Activated CD4-positive, alpha-beta T cell treated with anti-CD3 and anti-CD28 coated beads for 48 hours (primary cell): ENCODE measurements at places on chromosomes 4 and X.

GRCh38 chr4:164876700-164877324 is at the start of gene APELA:
APELA (plus strand) TSS chr4:164877178; CDS start chr4:164877332, 154 bp downstream.
- no peak for DNase-seq

GRCh38 chrX:67607466-67607865 is 63.6 kb downstream of the AR start:
- DNase-seq, result no peak

GRCh38 chr4:181219783-181220416 is 1023.3 kb upstream of the TENM3 start:
- no peak for DNase-seq

- peak; percentile 9 for DNase-seq
Observed at GRCh38 chr4:15117270-15117946, 115.1 kb downstream of the CPEB2 start.

- DNase-seq, result no peak
Observed at GRCh38 chrX:81489987-81490386, 288.1 kb downstream of the SH3BGRL start.

DNA sequence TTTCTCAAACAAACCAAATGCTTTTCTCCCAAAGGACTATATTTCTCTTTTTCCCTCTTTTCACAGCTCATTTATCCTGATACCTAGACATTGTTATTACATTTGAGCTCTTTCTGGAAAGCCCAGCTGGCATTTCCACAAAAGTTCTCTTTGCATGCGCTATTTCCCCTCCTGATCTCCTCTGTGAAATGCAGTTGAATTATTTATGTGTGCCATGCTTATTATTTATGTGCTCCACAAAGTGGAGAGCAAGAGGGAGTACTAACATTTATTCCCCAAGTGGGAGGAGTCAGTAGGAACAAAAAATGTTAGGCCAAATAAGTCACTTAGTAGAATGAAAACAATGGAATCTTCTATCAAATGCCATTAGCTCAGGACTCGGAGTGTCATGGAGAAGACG is 626.6 kb upstream of the IGFBP7 start:
- DNase-seq, result no peak

GRCh38 chrX:152028579-152028978 is 54.1 kb upstream of the GABRE start:
- no peak for DNase-seq

DNA sequence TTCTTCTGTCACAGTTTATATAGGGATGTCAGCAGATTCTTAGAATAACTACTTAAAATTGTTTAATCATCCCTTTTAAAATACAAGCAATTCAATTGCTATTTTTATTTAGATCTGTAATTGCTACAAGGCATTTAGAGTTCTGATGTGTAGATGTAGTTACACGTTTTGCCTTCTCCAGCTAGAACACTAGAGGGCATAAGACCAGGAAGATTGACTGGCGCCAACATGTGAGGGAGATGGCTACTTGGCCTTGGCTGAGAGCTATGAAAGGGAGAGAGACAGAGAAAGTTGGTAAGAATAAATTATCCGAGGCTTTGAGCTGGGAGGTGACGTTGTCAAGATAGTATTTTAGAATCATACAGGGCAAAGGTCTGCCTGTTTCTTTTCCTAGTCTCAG is 563.7 kb upstream of the PRKX start:
- DNase-seq, result no peak

- DNase-seq, result peak; percentile 28
Observed at GRCh38 chr4:144645631-144646522, at the start of gene HHIP. HHIP (plus strand) TSS chr4:144646156; CDS start chr4:144646676, 520 bp downstream.

GRCh38 chr4:2036866-2037265 is 22.3 kb upstream of the NAT8L start:
- DNase-seq, result no peak

GRCh38 chr4:8891646-8892555 is 20.3 kb upstream of the HMX1 start:
- DNase-seq, result no peak

DNA sequence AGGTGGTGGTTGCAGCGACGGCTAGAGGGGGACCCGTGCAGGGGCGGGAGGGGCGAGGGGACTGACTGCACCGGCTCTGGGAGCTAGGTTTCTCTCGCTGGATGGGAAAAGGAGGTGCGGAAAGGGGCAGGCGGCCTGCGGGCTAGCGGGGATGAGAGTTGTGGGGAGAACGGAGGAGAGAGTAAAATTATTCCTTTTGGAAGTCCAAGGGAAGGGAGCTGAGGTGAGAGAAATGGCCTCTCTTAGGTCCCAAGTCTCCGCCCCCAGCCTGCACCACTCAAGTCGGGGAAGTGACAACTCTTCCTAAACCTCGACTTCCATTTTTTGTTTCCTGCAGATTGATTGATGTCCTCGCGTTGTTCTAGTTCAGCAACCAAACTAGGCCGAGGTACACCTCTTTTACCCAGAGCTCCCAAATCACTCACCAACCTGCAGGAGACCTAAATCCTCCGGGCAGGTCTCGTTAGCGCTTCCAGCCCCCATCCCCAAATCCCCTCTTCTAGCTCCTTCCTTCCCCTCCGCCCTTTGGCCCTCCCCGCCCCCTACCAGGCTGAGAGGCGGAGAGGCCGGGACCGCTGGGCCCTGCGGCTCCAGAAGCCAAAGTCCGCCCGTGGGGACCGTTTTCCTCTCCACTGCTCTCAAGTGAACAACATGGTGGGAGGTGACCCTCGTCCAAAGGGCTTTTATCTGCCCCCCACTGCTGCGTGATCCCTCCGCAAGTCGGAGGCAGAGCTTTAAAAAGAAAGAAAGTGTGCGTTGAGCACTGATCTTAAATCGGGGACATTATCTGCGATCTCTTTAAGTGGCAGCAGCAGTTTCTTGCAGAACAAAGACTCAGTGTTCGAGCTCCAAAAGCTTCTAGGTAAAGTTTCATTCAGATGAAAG is 7.3 kb downstream of the PITX2 start:
- no peak for DNase-seq

- no peak for DNase-seq
Observed at GRCh38 chr4:79907001-79907400, 166.0 kb downstream of the ANTXR2 start.
